ENCODE measurements at places on chromosomes 1 and 21.

DNA sequence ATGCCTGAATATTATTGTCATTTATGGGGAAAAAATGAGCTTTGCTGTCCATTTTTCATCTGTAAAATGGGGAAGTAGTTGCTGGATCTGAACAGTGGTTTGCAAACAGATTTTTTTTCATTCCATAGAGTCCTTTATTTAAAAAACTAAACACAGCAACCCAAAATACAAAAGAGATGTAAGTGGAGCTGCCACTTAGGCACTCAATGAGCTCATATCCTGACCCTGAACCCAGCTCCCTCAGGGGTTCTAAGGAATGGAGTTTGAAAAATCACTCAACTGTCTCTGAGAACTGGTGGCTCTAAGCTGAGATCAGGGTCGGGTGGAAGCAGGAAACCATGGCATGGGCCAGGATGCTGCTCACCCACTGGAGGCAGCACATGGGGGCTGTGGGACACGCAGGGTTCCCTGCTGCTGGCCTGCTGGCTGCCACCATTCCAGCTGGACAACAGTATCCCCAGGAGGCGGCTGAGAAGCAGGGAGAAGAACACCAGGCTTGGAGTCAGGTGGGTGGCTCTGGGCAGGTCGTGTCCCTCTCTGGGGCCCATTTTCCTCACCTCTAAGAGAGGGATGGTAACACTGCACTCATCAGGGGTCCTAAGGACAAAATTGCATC is 9.6 kb upstream of the ECE1 start:
- DNase-seq, result no peak

GRCh38 chr1:227234998-227235405 is 83.3 kb downstream of the CDC42BPA start:
- DNase-seq, result peak; percentile 59

- DNase-seq, result no peak
These were observed 40.1 kb upstream of the SLC5A9 start for GRCh38 chr1:48182439-48182838.

GRCh38 chr1:31400393-31400792 is 12.6 kb upstream of the SERINC2 start:
- DNase-seq, result no peak

DNA sequence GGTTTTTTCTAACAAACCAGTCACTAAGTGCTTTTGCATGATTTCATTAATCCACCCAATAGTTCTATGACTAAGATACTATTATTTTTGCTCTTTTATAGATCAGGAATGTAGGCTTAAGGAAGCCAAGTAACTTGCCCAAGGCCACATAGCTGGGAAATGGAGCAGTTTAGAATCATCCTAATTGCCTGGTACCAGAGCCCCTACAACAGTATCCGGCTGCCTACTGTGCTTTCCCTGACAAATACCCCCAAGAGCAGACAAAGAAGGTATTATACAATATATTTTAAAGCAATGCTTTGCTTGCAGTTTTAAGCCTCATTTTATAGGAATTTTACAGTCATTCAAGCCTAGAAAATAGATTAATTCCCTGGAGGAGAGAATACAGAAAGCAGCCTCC is 45.5 kb upstream of the RASAL2 start:
- no peak for DNase-seq

- DNase-seq, result no peak
These were observed 185.1 kb upstream of the GREM2 start for GRCh38 chr1:240797050-240797449.
